Right forelimb (tissue), 1 donor: ENCODE measurements at places on chromosomes 12 and 14.

GRCh38 chr12:68375756-68376695 is 43.9 kb upstream of the MDM1 start:
- DNase-seq: no peak

GRCh38 chr12:104243551-104243950 is 28.0 kb downstream of the TXNRD1 start:
- no peak for DNase-seq

- peak; percentile 55 for DNase-seq
These were observed 328.3 kb upstream of the DIO3 start for GRCh38 chr14:101233021-101233366.

- DNase-seq: no peak
These were observed 57.2 kb downstream of the ATF7 start for GRCh38 chr12:53568809-53569557.

- DNase-seq: no peak
These were observed 4.5 kb upstream of the NYNRIN start for GRCh38 chr14:24394275-24394674.

DNA sequence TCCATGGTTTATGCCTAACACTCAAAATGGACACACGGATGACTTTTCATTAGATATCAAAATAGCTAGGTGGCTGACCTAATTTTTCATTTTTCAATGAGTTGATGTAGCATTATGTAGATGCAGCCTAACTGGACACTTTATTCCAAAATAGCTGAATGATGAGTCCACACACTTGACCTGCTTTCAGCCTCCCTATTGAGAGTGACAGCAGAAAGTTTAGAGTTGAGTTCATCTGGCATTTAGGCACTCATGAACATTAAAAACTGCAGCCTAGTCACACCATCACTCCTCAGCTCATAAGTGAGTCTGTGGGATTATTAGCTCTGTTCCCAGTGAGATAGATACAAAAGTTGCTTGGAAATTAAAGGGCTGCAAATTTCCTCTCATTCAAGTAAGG is 307.3 kb upstream of the PRKD1 start:
- DNase-seq: no peak

DNA sequence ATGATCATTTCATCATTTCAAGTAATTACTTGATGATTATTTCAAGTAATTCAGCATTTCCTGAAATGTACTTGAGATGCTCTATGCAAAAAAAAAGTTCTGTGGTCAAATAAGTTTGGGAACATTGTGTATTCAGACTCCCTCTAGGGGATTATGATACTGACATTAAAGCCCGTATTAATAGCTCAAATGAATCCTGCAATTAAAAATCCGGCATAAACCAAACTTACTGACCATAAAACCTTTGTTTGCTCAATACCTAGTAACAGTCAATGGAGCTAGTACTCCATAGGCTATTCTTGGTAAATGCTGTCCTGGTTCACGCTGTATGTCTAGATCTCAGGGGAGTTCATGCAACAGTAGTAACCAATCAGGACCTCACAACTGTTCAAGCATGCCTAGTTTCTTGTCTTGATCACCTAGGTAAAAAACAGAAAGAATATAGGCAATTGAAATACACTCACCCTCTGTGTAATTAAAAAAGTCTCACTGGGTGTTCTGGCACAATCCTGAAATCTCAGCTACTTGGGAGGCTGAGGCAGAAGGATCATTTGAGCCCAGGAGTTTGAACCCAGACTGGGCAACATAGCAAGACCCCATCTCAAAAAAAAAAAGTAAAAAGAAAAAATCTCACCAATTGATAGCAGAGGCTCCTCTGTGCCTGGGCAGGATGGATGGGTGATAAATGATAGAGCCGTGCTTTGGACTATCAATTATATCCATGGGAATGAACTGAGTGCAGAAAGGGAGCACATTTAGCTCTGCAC is 14.1 kb downstream of the ALDH1L2 start:
- DNase-seq: no peak

DNA sequence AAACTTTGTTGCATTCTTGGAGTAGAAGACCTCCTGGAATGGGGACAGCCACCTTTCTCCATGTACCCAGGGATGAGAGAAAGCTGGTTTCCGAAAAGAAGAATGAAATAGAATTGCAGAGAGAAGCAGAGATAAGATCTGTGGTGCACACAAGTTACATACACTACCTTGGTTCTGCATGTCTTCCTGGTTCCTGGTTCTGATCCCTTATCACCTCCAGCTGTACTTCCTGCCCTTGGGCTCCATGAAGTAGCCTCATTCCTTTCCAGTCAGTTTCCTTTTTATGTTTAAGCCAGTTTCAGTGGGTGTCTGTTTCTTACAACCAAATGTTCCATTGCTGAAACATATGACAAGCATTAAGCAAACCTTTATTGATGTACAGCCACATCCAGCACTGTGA is 69.3 kb downstream of the FBXW8 start:
- no peak for DNase-seq

GRCh38 chr12:93550748-93551611 is 21.5 kb upstream of the SOCS2 start:
- DNase-seq: no peak

DNA sequence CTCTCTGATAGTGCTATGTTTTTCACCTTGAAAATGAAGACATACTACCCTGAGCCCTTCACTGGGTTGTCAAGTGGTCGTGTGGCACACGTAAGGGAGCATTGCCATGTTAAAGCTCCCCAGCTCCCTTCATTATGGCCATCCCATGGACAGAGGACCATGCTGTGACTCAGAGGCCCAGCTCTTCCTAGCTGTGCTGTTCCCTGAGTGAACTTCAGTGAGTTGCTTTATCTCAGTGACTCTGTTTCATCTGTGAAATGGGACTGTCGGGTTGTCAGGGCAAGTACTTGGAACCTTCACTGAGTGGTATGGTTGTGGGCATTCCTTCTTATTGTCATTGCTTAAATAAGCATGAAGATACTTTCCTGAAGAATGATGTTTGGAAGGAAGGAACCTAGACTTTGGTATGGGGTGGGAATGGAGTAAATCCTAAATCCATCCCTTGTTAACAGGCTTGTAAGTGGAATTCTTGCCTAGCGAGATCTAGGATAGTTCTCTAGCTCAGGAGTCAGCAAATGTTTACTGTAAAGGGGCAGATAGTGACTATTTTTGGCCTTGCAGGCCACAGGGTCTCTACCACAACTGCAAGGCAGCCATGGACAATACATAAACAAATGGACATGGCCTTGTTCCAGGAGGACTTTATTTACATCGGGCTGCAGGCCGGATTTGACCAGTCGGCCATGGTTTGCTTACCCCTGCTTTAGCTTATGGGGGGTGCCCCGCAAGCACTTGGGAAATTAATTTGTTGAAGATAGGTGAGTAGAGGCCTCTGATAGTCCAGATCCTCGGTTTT is 283.5 kb downstream of the ZFP36L1 start:
- no peak for DNase-seq

GRCh38 chr12:81181691-81182090 is 103.8 kb downstream of the ACSS3 start:
- DNase-seq: no peak
